ENCODE measurements at places on chromosomes 6 and 20. TPM values are rescaled to one million over a fixed set of nuclear protein-coding genes. Genes with fewer than 3 reads are reported as not detected.

GRCh38 chr20:53938739-53939138 is 131.7 kb downstream of the BCAS1 start:
- no peaks in the 10 kb centered on the region for H3K36me3 ChIP-seq
- no peak overlapping the region for H3K27ac ChIP-seq
- H3K27me3 ChIP-seq, result no peaks in the 10 kb centered on the region
- H3K4me3 ChIP-seq, result no peak overlapping the region
- H3K4me1 ChIP-seq, result peaks cover 28% of the 10 kb centered on the region

GRCh38 chr6:34143884-34144580 is 1.9 kb downstream of the GRM4 start:
- no peaks in the 10 kb centered on the region for H3K36me3 ChIP-seq
- H3K27ac ChIP-seq, result no peak overlapping the region
- DNase-seq, result no peak
- H3K27me3 ChIP-seq, result peaks cover 30% of the 10 kb centered on the region
- peaks cover 29% of the 10 kb centered on the region for H3K4me1 ChIP-seq

Gene JPH2
- 169 TPM for total RNA-seq

- H3K27me3 ChIP-seq, result no peaks in the 10 kb centered on the region
- no peaks in the 10 kb centered on the region for H3K36me3 ChIP-seq
- H3K27ac ChIP-seq, result no peak overlapping the region
- H3K4me3 ChIP-seq, result no peak overlapping the region
Observed at GRCh38 chr20:13294522-13294921, 73.4 kb downstream of the ISM1 start.

DNA sequence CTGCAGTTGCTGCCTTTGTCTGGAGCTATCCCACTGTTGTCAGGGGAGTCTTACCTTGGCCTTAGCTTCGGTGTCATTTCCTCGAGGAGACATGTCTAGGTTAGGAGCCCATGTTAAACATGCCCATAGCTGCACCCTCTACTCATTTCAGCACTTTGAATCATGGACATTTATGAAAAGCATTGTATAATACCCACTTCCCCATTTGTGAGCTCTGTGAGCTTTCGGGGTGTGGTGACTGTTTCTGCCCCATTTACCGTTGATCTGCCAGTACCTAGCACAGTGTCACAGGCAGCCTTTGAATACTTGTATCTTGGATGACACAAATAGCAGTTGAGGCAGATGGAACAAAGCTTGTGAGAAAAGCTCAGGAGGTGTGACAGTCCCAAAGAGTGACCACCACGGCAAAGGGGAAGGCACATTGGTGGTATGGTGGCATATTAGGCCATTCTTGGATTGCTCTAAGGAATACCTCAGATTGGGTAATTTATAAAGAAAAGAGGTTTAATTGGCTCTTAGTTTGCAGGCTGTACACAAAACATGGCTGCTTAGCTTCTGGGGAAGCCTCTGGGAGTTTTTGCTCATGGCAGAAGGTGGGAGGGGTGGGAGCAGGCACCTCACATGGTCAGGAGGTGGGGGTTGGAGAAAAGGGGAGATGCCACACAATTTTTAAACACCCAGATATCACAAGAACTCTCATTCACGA is 42.0 kb downstream of the JARID2 start:
- H3K4me3 ChIP-seq, result no peak overlapping the region
- no peak overlapping the region for H3K27ac ChIP-seq
- H3K36me3 ChIP-seq, result no peaks in the 10 kb centered on the region
- no peaks in the 10 kb centered on the region for H3K27me3 ChIP-seq
- no peak for DNase-seq

Gene ENPP5
- total RNA-seq, result 9.4 TPM
